ENCODE measurements at places on chromosomes 1 and 21.

DNA sequence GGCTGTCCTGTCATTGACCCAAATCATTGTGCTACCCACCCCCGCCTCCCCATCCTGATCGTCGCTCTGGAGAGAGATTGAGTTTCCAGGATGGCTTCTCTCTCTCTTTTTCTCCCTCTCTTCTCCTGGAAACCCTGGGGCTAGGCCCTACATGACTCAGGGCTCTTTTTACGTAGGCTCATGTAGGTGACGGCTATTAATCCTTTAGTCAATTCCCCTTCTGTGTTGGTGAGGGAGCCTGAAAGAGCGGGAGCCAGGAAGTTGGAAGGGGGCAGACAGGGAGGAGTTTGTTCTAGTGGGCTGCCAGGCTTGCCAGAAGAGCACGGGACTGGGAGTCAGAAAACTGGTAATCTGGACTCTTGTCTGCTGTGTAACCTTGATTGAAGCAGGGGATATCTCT, 9.7 kb downstream of the ATP2B4 start:
- DNase-seq, result no peak

- DNase-seq, result no peak
Measured at GRCh38 chr1:5992814-5993555, 760 bp upstream of the NPHP4 start.

GRCh38 chr1:219669042-219669441, 56.1 kb upstream of the ZC3H11B start:
- no peak for DNase-seq

DNA sequence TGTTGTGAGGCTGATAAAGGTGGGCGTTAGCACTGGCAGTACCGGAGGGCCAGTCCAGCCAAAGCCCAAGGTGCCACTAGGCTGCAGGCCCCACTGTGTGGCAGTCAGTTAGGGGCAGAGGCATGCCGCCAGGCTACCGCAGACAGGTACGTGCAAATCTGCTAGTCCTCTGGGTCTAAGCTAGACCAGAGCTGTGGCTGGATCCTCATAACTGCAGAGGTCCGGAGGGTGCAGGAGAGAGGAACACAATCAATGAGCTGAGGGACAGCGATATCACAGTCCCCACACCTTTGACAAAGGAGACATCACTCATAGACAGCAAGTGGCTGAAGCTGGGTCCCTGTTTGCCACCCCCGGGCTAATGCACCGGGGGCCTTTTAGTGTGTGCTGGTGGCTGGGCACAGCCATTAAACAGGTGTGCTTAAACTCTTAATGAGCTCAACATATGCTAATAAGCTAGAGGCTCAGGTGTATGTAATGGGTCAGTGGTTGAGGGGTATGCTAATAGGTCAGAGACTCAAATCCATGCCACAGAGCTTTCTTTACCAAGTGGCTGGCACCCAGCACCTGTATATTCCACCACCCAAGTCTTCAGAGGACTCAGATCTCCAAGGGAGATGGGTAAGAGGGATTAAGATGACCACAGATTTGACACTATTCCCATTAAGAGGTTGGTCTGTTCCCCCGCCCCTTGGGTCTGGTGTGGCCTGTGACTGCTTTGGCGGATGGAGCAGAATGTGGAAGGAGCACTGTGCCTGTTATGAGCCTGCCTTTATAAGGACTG, 82.0 kb downstream of the GLIS1 start:
- no peak for DNase-seq

DNA sequence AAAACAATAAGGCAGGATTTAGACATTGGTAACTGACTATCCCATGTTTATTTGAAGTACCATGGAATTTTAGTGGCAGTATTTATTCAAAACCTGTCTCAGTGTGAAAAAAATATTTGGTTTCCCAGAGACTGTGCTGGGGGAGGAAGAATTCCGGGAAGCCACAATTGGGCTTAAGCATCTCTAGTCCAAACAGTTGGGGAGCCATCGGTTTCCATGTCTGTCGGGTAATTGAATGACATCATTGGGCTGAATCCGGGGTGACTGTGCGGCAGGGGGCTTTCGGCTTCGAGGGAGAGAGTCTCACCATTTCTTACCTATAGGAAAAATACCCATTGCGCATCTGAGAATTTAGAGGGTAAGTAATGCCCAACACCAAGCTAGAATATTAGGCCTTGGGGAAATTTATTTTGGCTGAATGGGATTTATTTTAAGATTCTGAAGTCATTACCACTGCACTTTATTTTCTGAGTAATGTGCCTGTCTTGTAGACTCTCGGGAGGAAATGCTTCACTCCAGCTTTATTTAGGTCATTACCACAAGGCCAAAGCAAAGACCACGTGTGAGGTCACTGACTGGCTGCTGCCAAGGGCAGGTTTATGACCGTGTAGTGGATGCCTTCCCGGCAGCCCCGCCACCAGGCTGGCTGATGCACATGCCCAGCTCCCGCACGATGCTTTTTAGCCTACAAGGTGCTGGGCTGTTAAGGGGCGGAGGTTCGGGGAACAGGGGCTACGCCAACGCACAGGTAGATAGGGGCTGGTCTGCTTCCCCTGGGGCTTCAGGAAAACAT, 23.1 kb upstream of the UMODL1 start:
- peak; percentile 50 for DNase-seq

DNA sequence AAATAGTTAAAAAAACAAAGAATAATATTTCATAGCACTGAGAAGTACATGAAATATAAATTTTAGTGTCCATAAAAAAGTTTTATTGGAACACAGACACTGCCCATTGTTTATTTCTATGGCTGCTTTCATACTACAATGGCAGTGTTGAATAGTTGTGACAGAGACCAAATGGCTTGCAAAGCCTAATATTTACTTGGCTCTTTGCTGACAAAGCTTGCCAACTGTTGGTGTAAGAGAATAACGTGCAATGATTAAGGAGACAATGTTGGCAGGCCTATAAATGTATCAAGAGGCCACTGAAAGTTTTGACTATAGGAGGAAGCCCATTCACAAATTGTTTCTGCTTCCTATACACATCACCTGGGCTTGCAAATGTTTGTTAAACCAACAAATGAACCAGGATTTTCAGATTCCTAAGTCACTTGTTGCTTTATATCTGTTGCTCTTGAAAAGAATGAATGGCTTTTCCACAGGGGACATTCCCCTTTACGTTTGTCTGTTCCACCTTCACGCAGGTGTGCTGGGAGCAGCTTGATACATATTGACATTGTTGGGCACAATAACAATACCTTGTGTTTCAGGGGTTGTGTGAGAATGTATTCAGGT, 5.5 kb upstream of the ST6GALNAC3 start:
- DNase-seq, result no peak

GRCh38 chr21:38927776-38928175, 122.0 kb downstream of the ETS2 start:
- DNase-seq, result no peak

- no peak for DNase-seq
Measured at GRCh38 chr1:14538335-14538734, 60.1 kb upstream of the KAZN start.

GRCh38 chr1:167066333-167067122, 23.6 kb downstream of the GPA33 start:
- peak; percentile 67 for DNase-seq
